Hematopoietic multipotent progenitor cell treated with erythropoietin and hydrocortisone succinate and interleukin-3 and kit ligand, for 8 days (in vitro differentiated cells): ENCODE measurements at places on chromosomes 5 and 9.
A peak's percentile ranks its signal among the peaks of the same experiment; 100 is the strongest.

GRCh38 chr9:99947395-99947794 lies 40.9 kb downstream of the STX17 start:
- DNase-seq = no peak

GRCh38 chr9:73579823-73580222 lies 428.2 kb downstream of the ANXA1 start:
- DNase-seq = no peak

DNA sequence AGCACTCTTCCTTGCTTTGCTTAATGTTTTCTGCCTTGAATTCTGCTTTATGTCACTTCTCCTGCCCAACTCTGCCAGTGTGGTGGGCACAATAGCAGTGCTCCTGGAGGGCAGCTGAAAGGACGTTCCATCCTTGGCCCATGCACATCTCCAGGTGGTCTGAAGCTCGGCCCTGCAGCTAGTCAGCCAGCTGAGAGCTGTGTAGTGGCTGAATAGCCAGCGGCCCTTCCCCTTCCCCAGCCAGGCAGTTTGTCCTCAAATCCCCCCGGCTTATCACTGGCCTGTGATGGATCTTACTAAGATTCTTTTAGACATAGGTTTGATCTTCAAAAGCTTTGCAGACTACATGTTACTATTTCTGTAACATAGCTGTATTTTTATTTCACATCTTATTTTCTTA lies 42.7 kb upstream of the ANGPTL2 start:
- DNase-seq = no peak

DNA sequence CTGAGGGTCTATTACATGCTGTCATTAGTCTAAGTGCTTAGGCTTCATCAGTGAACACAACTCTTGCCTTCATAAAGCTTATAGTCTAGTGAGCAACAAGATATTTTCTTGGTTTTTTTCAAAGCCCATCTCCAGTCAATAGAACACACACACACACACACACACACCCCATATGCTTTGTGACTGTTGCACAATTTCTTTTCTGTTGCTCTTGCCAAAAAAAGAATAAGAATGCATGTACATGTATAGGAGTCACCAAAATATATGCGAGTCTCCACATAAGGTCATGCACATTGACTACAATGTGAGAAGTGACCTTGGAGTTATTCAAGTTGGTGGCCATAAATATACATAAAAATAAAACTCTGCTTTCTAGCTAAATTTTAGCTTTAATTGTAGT lies 351.5 kb upstream of the TLE4 start:
- no peak for DNase-seq

DNA sequence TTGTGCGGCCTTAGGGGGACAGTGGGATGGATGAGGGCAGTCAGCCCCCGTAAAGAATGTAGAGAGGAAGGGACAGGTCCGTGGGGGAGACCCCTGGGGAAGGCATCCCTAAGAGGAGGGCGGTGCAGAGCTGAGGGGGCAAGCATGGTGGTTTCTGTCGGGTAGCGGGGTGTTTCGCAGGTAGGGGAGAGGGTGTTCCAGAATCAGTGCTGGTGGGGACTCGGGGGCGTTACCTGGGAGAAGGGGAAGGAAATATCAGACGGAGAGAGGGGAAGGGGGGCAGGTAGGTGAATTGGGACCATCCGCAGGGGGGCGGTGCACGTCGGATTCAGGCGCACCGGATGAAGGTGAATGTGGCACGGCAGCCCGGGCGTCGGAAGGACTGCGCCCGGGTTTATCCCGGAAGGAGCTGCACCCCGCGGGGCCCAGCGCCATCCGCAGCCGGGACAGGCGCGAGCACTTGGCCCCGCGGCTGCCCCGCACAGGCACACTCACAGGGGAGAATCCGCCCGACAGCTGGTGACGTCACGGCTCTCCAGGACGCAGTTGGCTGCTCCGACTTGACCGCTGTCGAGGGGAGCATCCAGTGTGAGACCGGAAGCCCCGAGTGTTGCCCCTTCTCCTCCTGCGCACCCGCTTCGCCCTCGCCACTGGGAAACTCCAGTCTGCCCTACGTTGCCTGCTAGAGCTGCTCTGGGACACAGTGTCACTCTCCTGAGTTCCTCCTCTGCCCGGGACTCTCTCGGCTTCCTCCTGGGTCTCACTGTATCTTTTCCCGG lies 1.3 kb downstream of the CD72 start:
- DNase-seq = peak; percentile 46
